ENCODE measurements at places on chromosomes 2 and 18. TPM values are rescaled to one million over a fixed set of nuclear protein-coding genes. Genes with fewer than 3 reads are reported as not detected.
A peak's percentile ranks its signal among the peaks of the same experiment; 100 is the strongest.

Gene BOLL
- 0.12 TPM for total RNA-seq

DNA sequence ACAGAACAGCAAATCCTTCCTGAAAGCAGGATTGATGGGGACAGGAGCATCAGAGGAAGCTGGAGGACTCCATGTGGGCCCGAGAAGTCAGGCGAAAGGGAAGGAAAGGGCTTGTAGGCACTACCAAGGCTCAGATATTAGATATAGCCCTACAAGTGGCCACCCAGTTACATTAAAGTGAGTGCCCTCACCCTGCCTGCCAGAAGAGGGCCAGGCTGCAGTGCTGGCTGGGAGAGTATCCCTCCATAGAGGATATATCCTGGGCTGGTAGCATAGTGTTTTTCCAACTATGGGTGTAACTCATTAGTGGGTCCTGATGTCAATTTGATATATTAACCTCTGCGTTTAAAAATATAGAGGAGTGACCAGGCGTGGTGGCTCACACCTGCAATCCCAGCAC is 285.2 kb downstream of the MYCN start:
- no peak for DNase-seq

Gene PSME4
- 58.4 TPM for total RNA-seq

GRCh38 chr2:54573537-54573919 is 117.4 kb downstream of the SPTBN1 start:
- no peak for DNase-seq

DNA sequence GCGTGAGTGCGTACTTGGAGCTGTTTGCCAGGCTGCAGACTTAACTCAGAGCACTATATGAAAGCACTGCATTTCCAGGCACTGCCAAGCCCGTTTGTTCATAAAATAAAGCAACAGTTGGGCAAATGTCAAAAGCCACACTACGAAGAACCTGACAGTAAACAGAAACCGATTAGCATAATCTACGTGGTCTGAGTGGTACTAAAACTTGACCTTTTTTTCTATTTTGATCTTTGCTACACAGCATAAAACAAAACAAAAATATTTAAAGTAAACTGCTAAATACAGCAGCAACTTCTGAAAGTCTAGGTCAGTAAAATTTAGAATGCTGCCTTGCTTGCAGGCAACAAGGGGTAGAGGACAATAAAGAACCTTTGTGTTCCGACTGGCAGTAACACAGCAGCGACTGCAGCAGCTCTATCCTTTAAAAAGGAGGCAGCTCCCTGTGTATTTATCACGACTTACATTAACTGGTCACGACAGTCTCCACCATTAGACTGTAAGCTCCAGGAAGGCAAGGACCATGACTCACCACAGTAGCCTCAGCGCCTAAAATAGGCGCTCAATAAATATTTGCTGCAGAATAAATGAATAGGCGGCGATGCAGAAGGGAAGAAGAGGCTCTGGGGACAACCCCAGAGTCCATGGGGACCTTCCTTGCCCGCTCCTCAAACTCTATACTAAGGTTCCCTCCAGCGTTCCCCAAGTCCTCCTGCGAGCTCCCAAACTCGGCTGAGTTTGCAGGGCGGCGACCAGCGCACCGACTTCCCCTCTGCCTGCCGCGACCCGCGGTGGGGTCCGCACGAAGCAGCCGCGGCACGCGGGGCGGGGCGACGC is 902 bp downstream of the SS18 start:
- no peak for DNase-seq

Gene ATOH8
- 11.8 TPM for total RNA-seq

Gene EVX2
- 0.06 TPM for total RNA-seq

Gene CABLES1
- 7.2 TPM for total RNA-seq

Gene TUBB8B
- not detected for total RNA-seq

GRCh38 chr2:65662654-65663432 is 230.4 kb upstream of the SPRED2 start:
- no peak for DNase-seq

- peak; percentile 46 for DNase-seq
These were observed 28.6 kb downstream of the PCBP1 start for GRCh38 chr2:70115646-70116442.

DNA sequence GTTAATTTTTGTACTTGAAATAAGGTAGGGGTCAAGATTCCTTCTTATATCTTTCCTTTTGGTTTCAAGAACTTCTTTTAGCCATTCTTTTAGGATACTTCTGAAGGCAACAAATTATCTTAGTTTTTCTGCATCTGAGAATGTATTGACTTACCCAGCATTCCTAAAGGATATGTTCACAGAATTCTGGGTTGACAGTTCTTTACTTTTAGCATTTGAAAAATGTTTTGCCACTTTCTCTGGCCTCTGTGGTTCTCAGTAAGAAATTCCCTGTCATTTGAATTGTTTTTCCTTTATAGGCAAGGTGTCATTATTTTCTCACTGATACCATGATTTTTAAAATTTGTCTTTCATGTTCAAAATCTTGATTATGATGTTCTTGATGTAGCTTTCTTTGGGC is 162.4 kb downstream of the GALNT1 start:
- no peak for DNase-seq

GRCh38 chr18:23099621-23100020 is 35.7 kb upstream of the CABLES1 start:
- no peak for DNase-seq
